ENCODE measurements at places on chromosomes 1 and 21.

- DNase-seq = no peak
Measured at GRCh38 chr1:50548243-50548642, 125.0 kb upstream of the DMRTA2 start.

GRCh38 chr1:7886405-7886745, 33.5 kb upstream of the UTS2 start:
- no peak for DNase-seq

- DNase-seq = no peak
Measured at GRCh38 chr1:218366322-218367052, 21.4 kb downstream of the TGFB2 start.

- no peak for DNase-seq
Measured at GRCh38 chr1:24775348-24775747, 30.1 kb downstream of the CLIC4 start.

GRCh38 chr1:6041432-6042062, 4.1 kb upstream of the KCNAB2 start:
- peak; percentile 73 for DNase-seq

GRCh38 chr1:101971304-101971703, 25.4 kb downstream of the OLFM3 start:
- DNase-seq = no peak

GRCh38 chr21:15164678-15165303, 100.0 kb upstream of the NRIP1 start:
- DNase-seq = no peak

- DNase-seq = no peak
Measured at GRCh38 chr1:225458222-225458631, 30.4 kb upstream of the LBR start.
